ENCODE measurements at places on chromosomes 11 and 22.

DNA sequence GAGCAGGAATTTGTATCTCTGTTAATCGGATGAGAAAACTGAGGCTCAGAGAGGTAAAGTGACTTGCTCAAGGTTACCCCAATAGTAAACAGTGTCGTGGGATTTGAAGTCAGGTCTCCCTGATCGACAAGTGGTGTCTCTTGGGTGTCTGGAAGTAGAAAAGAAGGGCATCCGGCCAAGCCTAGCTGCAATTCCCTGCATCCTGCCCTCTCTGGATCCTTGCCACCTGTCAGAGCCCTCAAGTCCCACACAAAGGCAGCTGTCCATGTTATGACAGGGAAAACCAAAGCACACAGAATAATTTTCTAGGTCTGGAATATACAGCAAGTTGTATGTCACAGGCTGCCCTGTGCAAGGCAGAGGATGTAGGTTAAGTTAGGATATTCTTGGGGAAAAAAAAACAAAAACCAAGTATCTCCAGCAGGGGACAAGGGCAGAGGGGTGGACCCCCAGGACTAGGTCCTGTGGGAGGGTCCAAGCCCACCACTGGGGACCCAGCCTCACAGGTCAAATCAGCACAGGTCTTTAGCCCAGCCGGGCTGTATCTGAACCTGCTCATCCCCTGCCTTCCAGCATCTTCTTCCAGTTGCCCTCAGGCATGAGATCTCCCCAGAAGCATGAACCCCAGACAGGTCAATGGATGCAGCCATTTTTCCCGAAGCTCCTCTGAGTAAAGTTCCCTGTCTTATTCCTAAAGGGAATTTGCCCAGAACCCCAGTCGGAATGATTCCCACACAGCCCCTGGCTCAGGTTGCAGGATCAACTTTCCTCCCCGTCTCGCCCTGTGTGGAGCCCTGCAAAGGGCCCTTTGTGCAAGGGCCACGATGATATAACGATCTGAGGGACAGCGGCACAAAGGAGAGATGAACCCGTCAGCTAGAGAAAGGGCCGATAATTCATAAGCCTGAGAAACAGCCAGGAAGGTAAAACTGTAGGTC lies 15.0 kb downstream of the USH1C start:
- no peak for DNase-seq

GRCh38 chr22:35631597-35631996 lies 14.5 kb upstream of the MB start:
- DNase-seq = no peak

DNA sequence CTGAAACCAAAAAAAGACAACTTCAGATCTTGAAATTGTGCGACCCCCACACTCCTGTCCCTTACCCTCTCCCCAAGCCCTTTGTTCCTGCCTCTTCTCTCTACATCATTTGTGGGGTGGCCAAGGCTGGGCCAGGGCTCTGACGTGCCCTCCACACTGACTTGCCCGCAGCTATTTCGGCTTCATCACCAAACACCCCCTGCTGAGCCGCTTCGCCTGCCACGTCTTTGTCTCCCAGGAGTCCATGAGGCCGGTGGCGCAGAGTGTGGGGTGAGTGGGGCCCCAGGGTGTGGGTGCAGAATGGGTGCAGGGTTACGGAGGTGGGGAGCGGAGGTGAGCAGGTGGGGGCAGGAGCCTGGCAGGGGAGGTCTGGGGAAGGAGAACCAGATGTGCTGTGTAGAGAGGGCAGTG lies 9.5 kb downstream of the MAPK8IP2 start:
- no peak for DNase-seq

- no peak for DNase-seq
Measured at GRCh38 chr22:29167032-29167911, 38.4 kb upstream of the EMID1 start.

- DNase-seq = no peak
Measured at GRCh38 chr11:96061730-96062129, 137.8 kb upstream of the MTMR2 start.

DNA sequence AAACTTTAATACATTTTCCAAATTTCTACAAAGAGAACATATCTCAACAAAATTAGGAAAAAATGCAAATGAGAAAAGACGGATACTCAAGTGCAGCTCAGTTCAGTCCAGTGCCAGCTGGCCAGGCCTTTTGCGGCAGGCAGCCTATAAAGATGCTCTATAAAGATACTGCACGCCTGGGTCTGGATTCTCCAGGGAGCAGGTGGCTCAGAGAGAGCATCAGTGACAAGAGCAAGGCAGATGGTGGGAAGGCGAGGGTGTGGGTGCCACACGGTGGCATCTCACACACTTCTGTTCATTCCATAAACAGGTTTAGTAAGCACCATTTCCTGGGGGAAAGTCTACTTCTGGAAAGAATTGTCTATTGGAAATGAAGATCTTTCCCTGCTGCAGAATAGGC lies 18.1 kb upstream of the SCN3B start:
- DNase-seq = no peak

DNA sequence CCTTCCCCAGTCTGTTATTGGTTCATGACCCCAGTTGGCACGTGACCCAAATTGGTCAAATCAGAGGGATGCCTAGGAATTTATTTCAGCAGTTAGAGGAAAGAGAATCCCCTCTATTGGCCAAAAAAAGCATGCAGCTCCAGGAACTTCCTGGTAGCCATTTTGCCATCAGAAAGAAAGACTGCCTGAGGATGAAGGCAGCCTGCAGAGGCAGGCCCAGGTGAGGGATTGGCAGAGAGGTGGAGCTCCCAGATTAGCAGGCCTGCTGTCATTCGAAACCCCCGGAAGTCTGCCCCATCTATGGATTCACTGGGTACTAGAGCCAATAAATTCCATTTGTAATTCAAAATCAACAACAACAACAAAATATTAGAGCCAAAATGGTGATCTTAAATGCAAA lies 207.6 kb downstream of the CWF19L2 start:
- no peak for DNase-seq

- no peak for DNase-seq
Measured at GRCh38 chr11:44328138-44328660, 18.3 kb upstream of the ALX4 start.

- no peak for DNase-seq
Measured at GRCh38 chr22:50098052-50098451, 8.2 kb downstream of the MOV10L1 start.

GRCh38 chr11:74838188-74838587 lies 89.5 kb downstream of the RNF169 start:
- no peak for DNase-seq

DNA sequence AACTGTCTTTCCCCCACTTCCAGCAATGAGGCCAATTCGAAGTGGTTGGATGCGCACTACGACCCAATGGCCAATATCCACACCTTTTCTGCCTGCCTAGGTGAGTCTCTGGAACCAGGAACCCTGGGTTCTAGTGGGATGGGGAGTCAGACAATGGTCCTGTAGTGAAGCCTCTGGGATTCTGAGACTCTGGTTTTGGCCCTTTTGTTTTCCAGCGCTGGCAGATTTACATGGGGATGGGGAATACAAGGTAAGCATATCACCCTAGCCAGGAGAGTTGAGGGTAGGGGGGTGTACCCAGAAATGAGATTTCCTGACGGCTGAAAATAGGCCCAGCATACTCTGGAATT lies 530 bp downstream of the BBS1 start:
- no peak for DNase-seq

DNA sequence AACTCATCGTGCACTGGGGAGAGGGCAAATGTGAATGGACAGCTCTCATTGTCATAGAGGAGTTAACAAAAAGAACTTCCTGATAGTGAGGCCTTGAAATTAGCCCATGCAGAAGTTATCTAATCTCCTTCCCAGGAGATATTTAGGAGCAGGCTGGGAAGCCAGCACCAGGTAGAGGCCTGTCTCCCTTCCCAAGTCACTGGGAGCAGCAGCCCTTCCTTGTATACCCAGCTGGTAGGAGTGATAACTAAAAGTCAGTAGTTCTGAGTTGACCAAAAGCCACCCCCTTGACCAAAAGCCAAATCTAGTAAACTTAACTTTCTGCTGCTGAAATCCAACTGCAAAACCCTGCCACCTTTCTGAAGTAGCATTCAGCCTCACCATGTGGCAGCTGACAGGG lies 1.4 kb upstream of the BACE1-AS start:
- DNase-seq = no peak

Measured in left renal cortex interstitium (tissue), 4 donors.